Suprapubic skin (tissue), 4 donors: ENCODE measurements at places on chromosomes 16 and 17.
A peak's percentile ranks its signal among the peaks of the same experiment; 100 is the strongest.

- DNase-seq = no peak
- H3K27ac ChIP-seq = no peak overlapping the region
- H3K4me1 ChIP-seq = no peaks in the 10 kb centered on the region
- no peaks in the 10 kb centered on the region for H3K27me3 ChIP-seq
- H3K36me3 ChIP-seq = no peaks in the 10 kb centered on the region
These were observed 22.1 kb downstream of the COX10 start for GRCh38 chr17:14091367-14091766.

GRCh38 chr16:3356118-3356517, 429 bp downstream of the OR2C1 start:
- no peaks in the 10 kb centered on the region for H3K36me3 ChIP-seq
- H3K27me3 ChIP-seq = peaks cover 4% of the 10 kb centered on the region
- DNase-seq = no peak
- no peak overlapping the region for H3K4me3 ChIP-seq

GRCh38 chr17:17732892-17733670, 51.8 kb downstream of the RAI1 start:
- peak overlapping the region; percentile 83 for H3K27ac ChIP-seq
- H3K27me3 ChIP-seq = no peaks in the 10 kb centered on the region
- no peak overlapping the region for H3K4me3 ChIP-seq

GRCh38 chr17:55587608-55588139, 76.4 kb upstream of the SMIM36 start:
- H3K4me3 ChIP-seq = no peak overlapping the region
- no peaks in the 10 kb centered on the region for H3K27me3 ChIP-seq
- DNase-seq = peak; percentile 78
- H3K4me1 ChIP-seq = peaks cover 33% of the 10 kb centered on the region
- H3K36me3 ChIP-seq = no peaks in the 10 kb centered on the region

DNA sequence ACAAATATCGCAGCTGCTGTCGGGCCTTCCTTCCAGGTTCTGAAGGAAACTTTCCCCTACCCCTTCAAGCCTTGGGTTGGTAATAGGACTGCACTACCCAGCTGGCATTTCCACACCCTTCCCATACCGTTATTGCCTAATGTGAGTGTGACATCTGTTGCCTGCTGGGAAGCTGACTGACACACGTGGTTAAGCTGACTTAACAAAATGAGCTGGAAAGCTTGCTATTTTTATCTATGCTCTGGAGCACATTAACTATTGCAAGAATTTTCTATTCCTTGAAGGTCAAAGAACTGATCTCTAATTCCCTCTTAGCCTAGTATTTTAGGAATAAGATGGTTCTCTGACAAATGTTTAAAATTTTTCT, 79.5 kb downstream of the PMP22 start:
- no peaks in the 10 kb centered on the region for H3K36me3 ChIP-seq
- DNase-seq = no peak
- peaks cover 9% of the 10 kb centered on the region for H3K4me1 ChIP-seq
- no peak overlapping the region for H3K27ac ChIP-seq

- H3K27me3 ChIP-seq = no peaks in the 10 kb centered on the region
- H3K4me3 ChIP-seq = no peak overlapping the region
- no peak overlapping the region for H3K27ac ChIP-seq
These were observed 17.7 kb upstream of the PHAF1 start for GRCh38 chr16:67091906-67092566.
